ENCODE measurements at places on chromosomes 11 and 22. TPM values are rescaled to one million over a fixed set of nuclear protein-coding genes. Genes with fewer than 3 reads are reported as not detected.

Gene TEX12
- total RNA-seq: 0.49 TPM

Gene OR52E8
- total RNA-seq: not detected

Gene MYEOV
- total RNA-seq: not detected

Gene NNMT
- total RNA-seq: 84.9 TPM

Gene RASD2
- 2.1 TPM for total RNA-seq

All from heart right ventricle (tissue), 16 donors.